Tibial artery (tissue), 4 donors: ENCODE measurements at places on chromosomes 1 and 21.

GRCh38 chr1:119818181-119818580 is 6.9 kb upstream of the REG4 start:
- DNase-seq, result no peak

DNA sequence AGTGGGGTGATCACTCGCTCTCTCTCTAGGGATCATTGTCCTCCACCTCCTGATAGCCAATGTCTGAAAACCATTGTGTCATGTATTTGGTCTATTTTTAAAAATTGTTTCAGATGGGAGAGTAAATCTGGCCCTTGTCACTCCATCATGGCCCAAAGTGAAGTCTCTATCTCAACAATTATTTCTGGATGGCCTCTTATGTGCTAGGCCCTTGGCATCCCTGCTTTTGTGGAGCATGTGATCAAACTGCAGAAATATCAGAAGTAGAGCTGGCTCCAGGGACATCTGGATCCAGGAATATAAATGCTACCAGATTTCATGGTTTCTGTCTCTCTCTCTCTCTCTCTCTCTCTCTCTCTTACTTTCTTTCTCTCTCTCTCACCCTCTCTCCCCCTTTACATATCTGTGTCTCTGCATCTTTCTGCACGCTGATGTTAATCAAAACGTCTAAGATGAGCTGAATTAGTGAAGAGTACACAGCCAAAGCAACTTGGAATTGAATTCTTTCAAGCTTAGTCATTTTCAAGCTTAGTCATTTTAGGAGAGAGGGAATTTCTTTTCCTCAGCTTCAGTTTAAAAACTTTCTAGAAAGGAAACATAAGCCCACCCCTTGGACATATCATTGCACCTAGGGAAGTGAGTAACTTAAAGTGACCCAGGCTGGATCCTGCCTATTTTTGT is 47.4 kb upstream of the DOCK7 start:
- DNase-seq, result no peak

- peak; percentile 37 for DNase-seq
Observed at GRCh38 chr1:28172713-28173150, 3.8 kb downstream of the PTAFR start.

DNA sequence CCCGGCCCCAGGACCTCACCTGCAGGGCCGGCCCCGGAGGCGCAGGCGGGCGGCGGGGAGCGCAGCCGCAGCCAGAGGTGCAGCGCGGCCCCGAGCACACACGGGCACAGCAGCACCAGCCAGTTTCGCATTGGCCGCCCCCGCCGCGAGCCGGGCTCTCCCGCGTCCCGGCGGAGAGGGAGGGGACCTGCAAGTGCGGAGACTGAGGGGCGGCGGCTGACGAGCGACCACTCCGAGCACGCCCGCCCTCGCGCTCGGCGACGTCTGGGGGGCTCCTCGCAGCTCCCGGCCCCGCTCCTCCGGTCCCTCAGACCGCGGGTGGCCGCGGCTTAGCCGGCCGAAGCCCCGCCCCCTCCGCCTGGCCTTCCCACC is at the start of gene B3GALNT2:
Gene B3GALNT2 (minus strand): TSS at position 331 of the 372 bp plus-strand sequence. CDS start 200 bp downstream, at position 131.
- no peak for DNase-seq

- no peak for DNase-seq
Observed at GRCh38 chr1:7008975-7009740, 223.9 kb downstream of the CAMTA1 start.

DNA sequence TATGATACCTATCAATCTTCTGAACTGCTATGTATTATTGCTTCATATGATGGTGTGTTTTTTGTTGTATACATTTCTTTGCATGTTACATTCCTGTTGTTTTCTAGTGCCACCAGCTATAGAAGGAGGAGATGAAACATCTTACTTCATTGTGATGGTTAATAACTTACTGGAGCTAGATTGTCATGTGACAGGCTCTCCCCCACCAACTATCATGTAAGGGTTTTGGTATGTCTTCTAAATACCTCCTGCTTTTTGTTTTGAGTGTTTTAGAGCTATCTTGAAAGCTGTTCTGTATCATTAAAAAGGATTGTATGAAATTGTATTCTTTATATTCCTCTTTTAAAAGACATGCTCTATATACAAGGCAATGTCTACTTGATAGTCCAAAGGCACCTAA is 282.7 kb downstream of the HMCN1 start:
- no peak for DNase-seq

GRCh38 chr1:78691995-78692747 is 42.5 kb downstream of the IFI44 start:
- no peak for DNase-seq

DNA sequence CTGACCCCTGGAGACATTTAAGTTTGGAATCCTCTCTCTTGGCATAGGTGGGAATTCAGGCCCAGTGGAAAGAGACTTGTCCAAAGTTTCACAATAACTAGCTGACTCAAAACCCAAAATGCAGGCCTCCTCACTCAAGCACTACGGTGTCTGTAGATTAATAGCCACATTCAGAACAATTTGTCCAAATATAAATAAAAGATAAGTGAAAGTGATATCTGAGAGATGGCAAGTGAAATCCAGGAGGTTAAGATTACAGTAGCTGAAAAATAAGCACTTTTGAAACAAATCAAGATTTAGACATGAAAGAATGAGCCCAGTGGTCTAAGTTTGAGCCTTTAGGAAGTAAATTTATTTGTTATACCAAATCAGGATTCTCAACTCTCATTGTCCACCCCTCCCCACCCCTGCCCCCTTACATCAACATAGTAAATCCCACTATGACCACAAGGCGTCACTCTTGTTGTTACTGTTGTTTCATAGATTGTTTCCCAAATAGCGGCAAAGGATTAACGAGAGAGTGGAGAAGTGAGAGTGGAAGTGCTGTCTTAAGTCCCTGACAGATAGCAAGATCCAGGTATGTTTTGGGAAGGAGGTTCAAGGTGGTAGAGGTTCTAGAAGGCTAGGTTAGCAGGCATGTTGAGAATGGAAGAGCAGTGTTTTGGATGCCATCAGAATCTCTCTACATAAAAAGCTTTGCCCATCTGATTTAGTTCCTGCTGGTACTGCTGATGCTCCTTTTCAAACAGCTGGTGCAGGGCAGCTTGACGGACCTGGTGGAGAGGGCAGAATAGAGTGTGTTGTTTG is 7.1 kb upstream of the TPM3 start:
- peak; percentile 36 for DNase-seq

DNA sequence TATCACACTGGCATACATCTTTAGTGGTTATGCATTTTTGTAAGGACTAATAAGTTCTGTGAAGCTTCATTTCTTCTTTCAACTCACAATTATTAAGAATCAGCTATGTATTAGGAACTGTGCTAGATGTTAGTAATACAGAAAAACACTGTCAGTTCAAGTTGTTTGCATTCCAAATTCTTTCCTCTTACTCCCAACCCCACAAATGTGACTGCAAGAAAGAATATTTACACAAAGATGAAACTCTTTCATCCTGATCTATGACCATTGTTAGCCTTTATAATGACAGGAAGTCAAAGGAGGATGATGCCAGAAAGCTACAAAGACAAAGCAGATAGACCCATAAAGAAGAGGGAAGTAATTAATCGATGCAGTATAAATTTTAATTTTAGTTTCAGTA is 21.0 kb upstream of the GADD45A start:
- no peak for DNase-seq

- DNase-seq, result no peak
Observed at GRCh38 chr1:17265162-17265561, 16.3 kb downstream of the PADI3 start.

DNA sequence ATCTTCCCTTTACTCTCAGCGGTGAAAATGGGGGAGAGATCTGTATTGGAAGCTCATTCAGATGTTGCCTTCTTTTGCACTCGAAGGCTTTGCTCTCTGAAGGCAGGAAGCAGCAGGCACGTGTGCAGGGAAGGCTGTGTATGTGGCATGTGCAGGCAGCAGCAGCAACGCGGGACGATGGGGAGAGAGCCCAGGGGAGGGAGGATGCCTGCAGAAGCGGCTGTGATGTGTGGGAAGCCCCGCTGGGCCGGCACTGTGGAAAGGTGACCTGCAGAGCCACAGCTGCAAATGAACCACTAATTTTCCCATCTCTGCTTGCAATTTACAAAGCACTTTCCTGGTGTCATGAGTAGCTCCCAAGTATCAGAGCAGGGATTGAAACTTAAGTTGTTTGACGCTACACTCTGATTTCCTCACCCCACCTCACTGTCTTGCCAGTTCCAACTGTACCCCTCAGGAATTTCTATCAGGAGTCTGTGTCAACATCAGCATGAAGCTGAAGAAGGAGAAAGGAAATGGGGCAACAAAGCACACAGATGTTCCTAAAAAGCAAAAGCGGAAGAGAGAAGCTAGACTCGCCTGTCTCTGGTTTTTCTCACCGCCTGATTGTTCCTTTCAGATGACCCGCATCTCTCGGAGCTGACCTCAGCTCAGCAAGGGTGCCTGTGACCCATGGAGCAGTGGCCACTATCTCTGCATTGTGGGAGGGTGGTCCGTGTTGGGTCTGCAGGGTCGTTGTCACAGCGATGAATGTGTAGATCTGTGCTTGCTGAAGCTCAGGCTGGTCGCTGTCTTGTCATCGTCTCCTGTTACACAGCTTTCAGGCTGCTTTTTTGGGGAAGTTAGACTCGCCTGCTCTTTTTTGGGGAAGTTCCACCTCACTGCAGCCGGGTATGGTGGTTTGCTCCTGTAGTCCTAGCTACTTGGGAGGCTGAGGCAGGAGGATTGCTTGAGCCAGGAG is 156.1 kb downstream of the KIF26B start:
- no peak for DNase-seq
